ENCODE measurements at places on chromosomes 3 and 15. TPM values are rescaled to one million over a fixed set of nuclear protein-coding genes. Genes with fewer than 3 reads are reported as not detected.
A peak's percentile ranks its signal among the peaks of the same experiment; 100 is the strongest.

DNA sequence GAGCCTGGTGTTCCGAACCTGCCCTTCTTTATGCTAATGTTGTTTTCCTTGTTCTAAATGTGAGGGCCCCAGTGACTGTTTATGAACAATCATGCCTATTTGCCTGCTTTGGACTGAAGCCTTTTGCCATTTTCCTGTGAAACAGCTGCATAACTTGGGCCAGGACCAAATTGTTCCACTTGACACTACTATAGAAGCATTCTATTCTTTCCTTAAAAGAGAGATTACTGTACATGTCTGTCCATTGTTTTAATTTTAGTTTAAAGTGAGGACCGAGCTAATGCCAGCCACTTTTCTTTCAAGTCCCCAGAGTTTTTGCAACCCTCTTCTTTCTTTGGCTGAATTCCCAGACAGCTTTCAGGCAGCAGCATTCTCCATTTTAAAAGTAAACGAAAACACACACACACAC is 980.3 kb downstream of the CADM2 start:
- no peak for DNase-seq

DNA sequence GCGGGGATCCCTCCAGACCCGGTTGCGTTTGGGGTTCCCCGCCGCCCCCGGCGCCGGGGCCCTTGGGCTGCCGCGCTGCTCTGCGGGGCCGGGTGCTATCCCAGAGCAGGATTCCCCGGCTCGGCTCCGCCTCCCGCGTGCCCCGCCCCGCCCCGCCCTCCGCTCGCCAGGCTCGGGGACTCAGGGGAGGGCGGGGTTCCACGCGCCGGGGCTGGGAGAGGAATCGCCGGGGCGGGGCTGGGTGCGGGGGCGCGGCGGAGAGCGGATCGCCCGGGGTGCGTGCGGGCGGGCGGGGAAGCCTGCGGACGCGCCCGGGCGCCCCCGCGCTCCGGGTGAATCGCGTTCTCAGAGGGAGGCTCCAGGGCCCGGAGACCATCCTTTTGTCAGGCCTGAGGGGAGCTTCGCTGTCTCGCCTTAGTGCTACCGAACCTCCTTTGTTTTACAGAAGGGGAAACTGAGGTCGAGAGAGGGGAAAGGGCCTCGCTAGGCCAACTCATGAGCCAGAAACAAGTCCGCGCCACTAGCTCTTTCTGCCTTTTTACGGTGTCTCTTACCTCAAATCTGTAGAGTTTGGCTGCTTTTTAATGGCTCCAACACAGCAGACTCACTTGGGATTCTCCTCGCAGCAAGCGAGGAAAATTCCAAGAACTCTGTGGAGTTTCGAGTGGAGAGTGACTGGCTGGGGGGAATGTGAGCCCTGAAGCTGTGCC is at the start of gene TMEM158:
Gene TMEM158, minus strand, starts transcription at position 82 of the 710 bp plus-strand sequence. CDS start 260 bp downstream, outside the sequence.
- peak; percentile 87 for DNase-seq

The WNT5A gene
- 27.2 TPM for total RNA-seq

GRCh38 chr15:98582900-98583554 is 65.3 kb upstream of the IGF1R start:
- DNase-seq, result no peak
